ENCODE measurements at places on chromosomes 7 and 10.

GRCh38 chr10:77391605-77392235 lies 245.9 kb downstream of the KCNMA1 start:
- no peak for DNase-seq

DNA sequence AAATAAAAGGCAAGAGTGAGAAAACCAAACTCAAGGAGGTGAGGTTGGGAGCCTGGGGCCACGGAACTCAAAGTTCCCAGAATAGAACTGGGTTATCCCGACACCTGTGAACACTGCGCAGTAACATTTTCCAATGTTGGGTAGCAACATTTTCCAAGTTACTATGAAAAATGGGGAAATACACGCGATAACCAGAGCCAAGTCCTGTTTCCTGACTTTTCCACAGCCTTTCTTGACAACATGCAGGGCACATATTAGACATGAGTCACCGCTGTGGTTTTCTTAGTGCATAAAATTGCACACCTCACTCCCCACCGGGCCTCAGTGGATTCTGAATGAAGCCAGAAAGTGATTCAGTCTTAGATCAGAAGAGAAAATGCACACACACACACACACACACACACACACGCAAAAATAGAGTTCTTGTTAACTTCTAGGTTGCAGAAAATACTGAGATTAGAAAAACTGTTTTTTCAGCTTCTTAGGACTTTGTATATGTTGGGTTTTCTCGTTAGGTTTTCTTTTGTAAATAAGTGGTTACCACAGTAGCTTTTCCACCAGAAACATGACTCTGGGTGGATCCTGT lies 70.0 kb downstream of the CAMK1D start:
- DNase-seq: peak; percentile 64

DNA sequence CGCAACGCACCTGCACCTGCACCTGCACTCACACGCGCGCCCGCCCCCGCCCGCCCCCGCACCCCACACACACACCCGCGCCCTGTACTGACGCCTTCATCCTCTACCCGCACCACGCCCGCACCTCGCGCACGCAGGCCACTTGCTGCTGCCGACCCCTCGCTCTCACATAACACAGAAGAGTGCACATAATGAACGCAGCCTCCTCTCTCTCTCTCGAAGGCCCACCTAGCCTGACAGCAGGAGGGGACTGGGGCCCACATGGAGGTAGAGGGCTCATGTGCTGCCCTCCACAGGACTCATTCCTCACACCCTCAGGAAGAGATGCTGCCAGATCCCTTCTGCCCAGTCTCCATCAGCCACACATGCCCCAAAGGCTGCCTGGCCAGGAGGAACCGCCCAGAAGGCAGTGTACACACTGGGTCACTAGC lies 432 bp upstream of the CAMK2B start:
- no peak for DNase-seq

GRCh38 chr10:75592791-75593643 lies 161.6 kb downstream of the LRMDA start:
- DNase-seq: no peak

DNA sequence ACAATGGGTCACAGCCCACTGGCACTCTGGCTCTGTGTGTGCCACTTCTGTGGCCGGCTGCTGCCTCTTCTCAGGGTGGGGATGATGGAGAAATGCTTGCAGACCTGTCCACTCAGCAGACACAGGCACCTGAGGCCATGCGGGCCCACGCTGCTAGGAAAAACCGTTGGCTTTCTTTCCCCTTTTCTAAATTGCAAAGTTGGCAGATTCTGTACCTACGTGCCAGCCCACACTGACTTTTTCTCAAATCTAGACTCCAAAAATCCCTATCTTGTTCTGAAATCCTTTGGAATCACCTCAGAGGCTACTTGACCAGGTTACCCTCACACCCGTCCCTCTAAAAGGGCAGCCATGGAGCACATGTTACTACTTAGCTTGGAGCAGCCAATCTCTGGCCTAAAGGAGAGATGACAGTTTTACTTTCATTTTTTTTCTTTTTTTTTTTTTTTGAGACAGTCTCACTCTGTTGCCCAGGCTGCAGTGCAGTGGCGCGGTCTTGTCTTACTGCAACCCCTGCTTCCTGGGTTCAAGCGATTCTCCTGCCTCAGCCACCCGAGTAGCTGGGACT lies 99.4 kb downstream of the RNF216 start:
- DNase-seq: no peak

- no peak for DNase-seq
Observed at GRCh38 chr10:123636598-123637325, 29.4 kb upstream of the GPR26 start.

GRCh38 chr10:49397036-49397999 lies 1.4 kb upstream of the DRGX start:
- no peak for DNase-seq

DNA sequence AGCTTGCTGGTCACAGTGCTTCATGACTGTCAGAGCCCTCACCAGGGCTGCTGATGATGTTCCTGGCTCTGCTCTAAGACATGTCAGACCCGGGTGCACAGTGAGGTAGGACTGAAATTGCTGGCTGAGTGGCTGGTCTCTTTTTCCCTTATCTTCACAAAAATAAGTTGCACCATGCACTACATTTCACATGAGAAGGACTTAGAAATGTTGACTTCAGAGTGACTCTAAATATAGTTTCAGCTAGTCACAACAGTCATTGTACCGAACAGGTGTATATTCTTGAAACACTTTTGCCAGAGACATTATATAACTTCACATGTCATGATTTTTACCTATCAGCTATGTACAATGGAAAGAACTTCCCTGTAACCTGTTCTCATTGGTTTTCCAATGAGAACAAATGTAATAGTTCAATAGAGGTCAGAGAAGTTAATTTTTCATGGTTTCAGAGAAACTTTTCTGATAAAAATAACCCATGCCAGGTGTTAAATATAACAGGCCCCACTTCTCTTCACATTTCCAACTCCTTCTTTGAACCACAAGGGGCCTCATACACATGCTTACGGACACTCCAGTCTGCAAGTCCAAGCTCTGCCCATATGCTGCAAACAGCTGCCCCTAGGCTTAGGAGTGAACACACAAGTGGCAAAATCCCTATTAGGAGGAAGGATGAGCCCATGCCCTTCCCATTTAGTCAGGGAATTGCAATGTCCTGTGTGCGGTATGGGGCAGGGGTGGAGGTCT lies 115.6 kb downstream of the CDK6 start:
- no peak for DNase-seq

GRCh38 chr10:115996031-115996430 lies 277.0 kb downstream of the GFRA1 start:
- DNase-seq: no peak

DNA sequence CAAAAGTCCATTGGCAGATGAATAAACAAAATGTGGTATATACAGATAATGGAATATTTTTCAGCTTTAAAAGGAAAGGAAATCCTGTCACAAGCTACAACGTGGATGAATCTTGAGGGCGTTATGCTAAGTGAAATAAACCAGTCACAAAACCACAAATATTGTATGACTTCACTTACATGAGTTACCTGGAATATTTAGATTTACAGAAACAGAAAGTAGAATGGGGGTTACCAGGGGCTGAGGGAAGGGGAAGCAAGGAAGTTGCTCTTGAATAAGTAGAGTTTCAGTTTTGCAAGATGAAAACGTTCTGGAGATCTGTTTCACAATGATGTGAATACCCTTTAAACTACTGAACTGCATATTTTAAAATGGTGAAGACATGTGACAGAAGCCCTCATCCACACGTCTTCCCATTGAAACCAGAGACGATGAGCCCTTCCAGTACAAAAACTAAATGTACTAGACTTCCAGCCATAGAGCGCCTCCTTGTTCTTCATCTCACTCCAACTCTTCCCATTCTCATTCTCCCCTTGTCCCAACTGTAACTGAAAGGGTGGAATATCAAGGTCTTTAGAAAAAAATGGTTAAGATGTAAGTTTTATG lies 62.4 kb downstream of the MICU1 start:
- DNase-seq: no peak

DNA sequence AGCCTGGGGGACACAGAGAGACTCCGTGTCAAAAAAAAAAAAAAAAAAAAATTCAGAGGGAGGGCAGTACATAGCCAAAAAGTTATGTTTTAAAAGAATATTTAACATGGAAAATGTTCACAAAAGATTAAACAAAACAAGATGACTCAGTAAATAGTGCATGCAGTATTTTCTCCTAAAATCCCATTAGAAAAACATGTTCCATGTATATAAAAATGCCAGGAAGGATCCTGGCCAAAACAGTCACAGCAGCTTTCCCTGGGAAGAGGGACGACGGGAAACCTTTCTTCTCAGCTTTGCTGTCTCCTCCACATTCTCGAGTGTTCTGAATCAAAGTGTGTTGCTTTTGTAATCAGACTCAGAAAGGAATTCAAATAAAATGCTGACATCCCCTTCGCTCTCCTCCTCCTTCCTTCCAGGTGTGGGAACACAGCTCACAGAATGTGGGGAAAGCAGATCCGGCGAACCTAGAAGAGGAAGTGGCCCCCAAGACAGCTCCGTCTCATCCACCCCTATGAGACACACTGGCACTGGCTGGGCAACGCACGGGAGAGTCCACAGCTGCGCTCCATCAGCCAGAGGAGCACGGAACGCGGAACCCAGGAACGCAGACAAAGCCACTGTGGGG lies 139.4 kb downstream of the MAD1L1 start:
- no peak for DNase-seq

GRCh38 chr10:61100887-61101286 lies 156.9 kb upstream of the RHOBTB1 start:
- no peak for DNase-seq

DNA sequence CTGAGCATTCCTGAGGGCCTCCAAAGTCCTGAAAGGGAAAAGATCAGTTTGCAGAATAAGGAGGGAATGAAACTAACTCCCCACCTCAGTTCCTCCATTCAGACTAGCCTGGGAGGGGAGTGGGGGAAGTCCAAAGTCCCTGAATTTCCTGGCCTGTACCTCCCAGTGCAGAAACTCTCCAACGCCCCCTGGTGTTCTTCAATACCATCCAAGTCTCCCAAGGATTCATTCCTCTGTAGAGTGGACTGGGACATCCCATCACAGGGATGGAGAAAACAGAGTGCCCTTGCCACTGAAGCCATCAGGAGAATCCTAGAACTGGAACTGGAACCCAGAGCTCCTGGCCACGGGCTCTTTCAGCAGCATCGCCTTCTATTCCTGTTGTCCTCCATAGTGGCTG lies 1.6 kb upstream of the COL13A1 start:
- no peak for DNase-seq

DNA sequence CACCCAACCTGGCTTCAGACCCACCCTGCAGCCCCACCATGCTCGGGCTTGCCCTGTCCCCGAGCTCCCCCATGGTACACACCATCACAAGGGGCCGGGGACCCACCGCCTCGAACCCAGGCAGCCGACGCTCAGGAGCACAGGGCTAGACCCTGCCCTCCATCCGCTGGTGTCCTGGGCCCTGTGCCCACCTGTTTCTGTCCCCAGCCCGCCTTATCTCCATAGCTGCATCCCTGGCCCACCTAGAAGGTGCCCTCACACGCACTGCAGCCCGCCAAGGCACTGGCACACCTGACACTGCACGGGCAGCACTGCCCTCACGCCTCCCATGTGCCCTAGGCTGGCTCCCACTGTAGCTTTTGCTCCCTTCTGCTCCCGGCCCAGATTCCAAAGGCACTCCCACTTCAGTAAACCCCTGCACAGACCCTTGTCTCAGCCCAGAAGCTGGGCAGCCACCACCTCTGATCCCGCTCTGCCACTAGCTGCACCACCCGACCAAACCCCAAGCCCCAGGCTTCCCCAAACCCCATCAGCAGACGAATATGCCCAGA lies 17.1 kb downstream of the YKT6 start:
- no peak for DNase-seq

- DNase-seq: no peak
Observed at GRCh38 chr7:156143683-156144082, 331.4 kb upstream of the SHH start.

- DNase-seq: no peak
Observed at GRCh38 chr7:26372704-26373103, 81.0 kb downstream of the SNX10 start.

Data from activated CD4-positive, alpha-beta T cell treated with anti-CD3 and anti-CD28 coated beads for 4 hours (primary cell).